ENCODE measurements at places on chromosomes 2 and 18. TPM values are rescaled to one million over a fixed set of nuclear protein-coding genes. Genes with fewer than 3 reads are reported as not detected.

The REEP1 gene
- total RNA-seq: 2.2 TPM

The PTPRM gene
- total RNA-seq: 63.2 TPM

The PDCD1 gene
- total RNA-seq: 0.92 TPM

The LCT gene
- total RNA-seq: not detected

The IFIH1 gene
- total RNA-seq: 8.4 TPM

The TFPI gene
- 99.7 TPM for total RNA-seq

The ASNSD1 gene
- 24.3 TPM for total RNA-seq

The RAMP1 gene
- total RNA-seq: 4.0 TPM

The PRKAG3 gene
- not detected for total RNA-seq

The SERPINB2 gene
- 1.9 TPM for total RNA-seq

The C1GALT1C1L gene
- total RNA-seq: 1.1 TPM

The DOK6 gene
- total RNA-seq: 0.06 TPM

The PCARE gene
- not detected for total RNA-seq

The ALKAL2 gene
- total RNA-seq: 0.36 TPM

The TXNDC2 gene
- total RNA-seq: not detected

The RND3 gene
- 51.8 TPM for total RNA-seq

The NPHP1 gene
- total RNA-seq: 5.3 TPM

The LRRC30 gene
- total RNA-seq: not detected

The SFXN5 gene
- 8.4 TPM for total RNA-seq

The KLF11 gene
- total RNA-seq: 6.9 TPM

The ICA1L gene
- total RNA-seq: 1.7 TPM

The CYP27C1 gene
- 0.52 TPM for total RNA-seq

The FAM110C gene
- 6.1 TPM for total RNA-seq

The DOK1 gene
- 35.7 TPM for total RNA-seq

The CFAP53 gene
- 0.22 TPM for total RNA-seq

The BOD1L2 gene
- total RNA-seq: not detected

The STPG4 gene
- not detected for total RNA-seq

The RGPD4 gene
- not detected for total RNA-seq

The HOXD13 gene
- total RNA-seq: not detected

The CRYGD gene
- total RNA-seq: not detected

The LYG1 gene
- 0.12 TPM for total RNA-seq

The GPR75 gene
- total RNA-seq: 1.5 TPM

The PLEKHA3 gene
- total RNA-seq: 13.7 TPM

The CXXC1 gene
- 35.8 TPM for total RNA-seq

The INPP5D gene
- 1.8 TPM for total RNA-seq

The KIF5C gene
- total RNA-seq: 4.7 TPM

Measured in epithelial cell of proximal tubule (primary cell).